ENCODE measurements at places on chromosomes 7 and 10.

DNA sequence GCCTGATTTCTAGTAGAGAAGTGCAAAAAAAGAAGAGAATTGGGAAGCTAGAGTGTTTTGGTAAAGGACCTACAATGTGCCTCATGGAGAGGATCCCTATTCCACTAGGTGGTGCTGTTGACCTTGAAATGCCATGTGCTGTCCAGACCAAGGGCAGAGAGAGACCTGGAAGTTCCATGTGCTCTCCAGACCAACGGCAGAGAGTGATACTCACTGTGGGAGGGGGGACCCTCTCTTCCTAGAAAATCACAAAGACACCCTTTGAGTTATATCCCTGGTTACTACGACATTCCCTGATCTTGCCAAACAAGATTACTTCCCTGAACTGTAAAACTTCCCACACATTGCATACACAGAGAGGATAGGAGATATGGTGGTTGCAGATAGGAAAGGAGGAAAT lies 212.7 kb upstream of the ZNF804B start:
- DNase-seq: no peak

- DNase-seq: no peak
Observed at GRCh38 chr7:608361-608760, 88.7 kb upstream of the PDGFA start.

GRCh38 chr10:62978482-62978881 lies 154.6 kb upstream of the NRBF2 start:
- DNase-seq: no peak

GRCh38 chr7:15225981-15226380 lies 323.4 kb upstream of the DGKB start:
- no peak for DNase-seq

GRCh38 chr7:140022582-140023211 lies 40.1 kb downstream of the PARP12 start:
- no peak for DNase-seq

- no peak for DNase-seq
Observed at GRCh38 chr10:24235471-24235870, 26.5 kb downstream of the KIAA1217 start.

- DNase-seq: no peak
Observed at GRCh38 chr7:138433583-138434443, 26.2 kb upstream of the TRIM24 start.

GRCh38 chr7:79822620-79823240 lies 311.9 kb upstream of the GNAI1 start:
- no peak for DNase-seq

DNA sequence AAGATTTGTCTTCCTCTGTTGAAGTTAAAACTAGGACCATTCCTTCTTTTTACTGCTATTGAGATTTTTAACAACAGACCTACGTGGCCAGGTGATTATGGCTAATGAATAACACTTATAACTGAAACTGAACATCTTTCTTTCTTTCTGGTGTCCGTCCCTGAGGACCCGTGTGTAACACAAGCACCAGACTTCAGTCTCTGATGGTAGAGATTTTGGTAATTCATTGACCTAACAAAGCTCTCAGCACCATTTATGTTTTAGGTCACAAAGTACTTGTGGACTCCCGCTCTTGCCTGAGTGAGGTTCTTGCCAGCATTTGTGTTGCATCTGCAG lies 40.4 kb upstream of the TMEM229A start:
- no peak for DNase-seq

DNA sequence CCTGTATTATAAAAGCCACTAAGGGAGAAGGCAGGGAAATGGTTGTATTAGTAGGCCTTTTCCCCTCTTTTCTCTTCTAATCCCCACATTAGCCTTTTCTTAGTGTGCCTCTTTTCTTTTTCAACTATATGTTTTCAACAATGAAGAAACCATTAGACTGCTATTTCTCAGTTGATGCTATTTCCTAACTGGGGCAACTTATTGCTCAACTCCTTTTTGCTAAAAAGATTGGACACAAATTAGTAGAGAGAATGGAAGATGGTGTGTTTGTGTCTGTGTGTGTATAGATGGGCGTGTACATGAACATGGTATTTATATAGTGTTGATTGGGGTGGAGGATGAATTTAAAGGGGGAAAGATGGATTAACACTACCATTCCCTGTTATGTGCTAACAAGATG lies 28.4 kb downstream of the TBC1D12 start:
- no peak for DNase-seq

GRCh38 chr10:63630931-63631680 lies 109.9 kb downstream of the REEP3 start:
- DNase-seq: no peak

GRCh38 chr10:27820637-27821036 lies 75.0 kb upstream of the MKX start:
- no peak for DNase-seq

GRCh38 chr10:784403-785088 lies 95.1 kb upstream of the DIP2C start:
- DNase-seq: peak; percentile 81

DNA sequence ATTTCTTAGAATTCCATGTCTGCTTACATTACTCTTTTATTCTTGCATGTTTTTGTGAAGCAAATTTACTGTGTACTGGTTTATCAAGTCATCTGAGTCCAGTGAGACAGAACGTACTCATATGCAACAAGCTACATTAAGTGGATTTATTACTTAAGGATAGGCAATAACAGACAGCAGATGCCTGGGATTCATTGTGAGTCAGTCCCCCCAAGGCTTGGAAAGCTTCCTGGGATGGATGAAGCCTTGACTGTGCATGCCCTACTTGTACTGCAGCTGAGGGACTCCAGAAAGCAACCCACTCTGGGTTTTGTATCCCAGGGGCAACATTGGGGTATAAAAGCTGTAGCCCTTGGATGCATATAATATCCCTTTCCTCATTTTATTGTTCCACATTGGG lies 113.4 kb upstream of the RAB18 start:
- no peak for DNase-seq

- no peak for DNase-seq
Observed at GRCh38 chr7:125668321-125668993, 738.8 kb upstream of the POT1 start.

DNA sequence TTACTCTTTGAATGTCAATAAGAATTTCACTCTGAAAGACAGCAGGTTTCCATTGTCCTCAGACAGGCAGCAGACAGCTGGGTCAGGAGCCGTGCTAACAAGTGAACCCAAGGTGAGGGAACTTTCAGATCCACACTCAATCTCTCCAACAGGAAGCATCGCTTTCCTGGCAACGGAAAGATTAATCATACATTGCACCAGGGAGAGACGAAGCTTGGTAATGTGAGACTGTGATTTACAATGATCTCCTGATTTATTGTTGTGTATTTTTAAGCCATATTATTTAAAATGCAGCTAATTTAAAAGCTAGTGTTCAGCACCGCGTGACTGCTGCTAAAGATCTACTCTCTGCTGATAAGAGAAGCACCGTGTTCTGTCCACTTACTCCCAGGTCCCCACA lies 17.5 kb upstream of the NOM1 start:
- DNase-seq: peak; percentile 9

- DNase-seq: peak; percentile 83
Observed at GRCh38 chr7:117124591-117125220, 171.4 kb downstream of the ST7 start.

GRCh38 chr7:111089822-111090426 lies 1.0 kb upstream of the LRRN3 start:
- DNase-seq: no peak

GRCh38 chr7:142894985-142895593 lies 9.5 kb upstream of the TRPV6 start:
- DNase-seq: no peak

DNA sequence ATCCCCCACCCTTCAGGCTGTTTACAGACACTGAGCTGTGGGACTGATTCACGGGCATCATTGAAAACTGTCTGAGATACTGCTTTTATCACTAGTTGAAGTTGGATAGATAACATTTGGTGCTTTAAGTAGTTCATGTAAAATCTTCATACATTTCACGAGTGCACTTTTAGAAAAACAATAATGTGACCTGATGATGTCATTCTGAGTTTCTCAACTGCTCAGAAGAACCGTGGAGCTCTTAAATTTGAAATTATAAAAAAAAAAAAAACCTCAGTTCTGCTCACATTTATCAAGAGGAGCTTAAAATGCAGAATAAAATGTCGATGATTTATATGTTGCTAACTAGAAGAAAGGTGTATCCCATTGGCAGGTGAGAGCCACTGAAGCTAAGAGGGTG lies 81.5 kb downstream of the GALNT11 start:
- DNase-seq: no peak

DNA sequence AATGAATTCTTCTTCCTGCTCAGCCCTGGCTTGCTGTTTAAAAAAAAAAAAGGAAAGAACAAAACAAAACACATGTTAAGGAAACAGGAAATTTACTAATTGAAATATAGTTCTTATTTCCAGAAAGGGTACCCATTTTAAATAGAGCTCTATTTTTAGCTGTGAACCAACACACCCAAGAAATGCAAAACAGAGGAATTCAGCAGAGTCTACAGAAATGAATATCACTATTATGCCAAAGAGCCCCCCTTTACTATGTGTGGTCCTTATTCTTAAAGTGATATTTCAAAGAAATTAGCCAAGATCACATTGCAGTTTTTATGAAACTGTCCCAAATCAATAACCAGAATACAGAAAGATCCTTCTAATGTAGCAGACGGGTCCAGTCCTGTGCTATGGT lies 53.7 kb downstream of the CCDC6 start:
- DNase-seq: no peak

GRCh38 chr10:103493916-103494877 lies 692 bp downstream of the NEURL1 start:
- no peak for DNase-seq

- DNase-seq: peak; percentile 82
Observed at GRCh38 chr7:143882604-143883078, 19.3 kb downstream of the TCAF1 start.

DNA sequence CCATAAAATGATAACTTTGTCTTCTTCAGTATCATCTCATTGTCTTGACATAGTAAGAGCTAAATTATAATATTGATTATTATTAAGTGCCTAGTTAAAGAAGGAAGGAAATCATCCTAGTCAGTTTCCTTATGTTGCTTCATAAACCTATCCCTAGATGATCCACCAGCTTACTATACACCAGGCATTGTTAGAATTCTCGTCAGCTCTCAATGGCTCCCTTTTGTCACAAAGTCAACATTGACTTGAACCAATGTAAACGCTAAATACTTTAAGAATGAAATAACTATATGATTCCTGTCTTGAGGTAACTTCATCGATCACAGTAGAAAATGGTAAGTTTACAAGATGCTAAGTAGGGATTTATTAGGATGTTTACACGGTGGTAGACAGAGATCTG lies 1162.9 kb downstream of the CNTNAP2 start:
- DNase-seq: no peak

- DNase-seq: no peak
Observed at GRCh38 chr7:104656467-104656866, 328.1 kb downstream of the LHFPL3 start.

- no peak for DNase-seq
Observed at GRCh38 chr10:109007514-109007913, 915.8 kb downstream of the XPNPEP1 start.

- peak; percentile 56 for DNase-seq
Observed at GRCh38 chr10:91552274-91553095, 80.4 kb downstream of the PPP1R3C start.

DNA sequence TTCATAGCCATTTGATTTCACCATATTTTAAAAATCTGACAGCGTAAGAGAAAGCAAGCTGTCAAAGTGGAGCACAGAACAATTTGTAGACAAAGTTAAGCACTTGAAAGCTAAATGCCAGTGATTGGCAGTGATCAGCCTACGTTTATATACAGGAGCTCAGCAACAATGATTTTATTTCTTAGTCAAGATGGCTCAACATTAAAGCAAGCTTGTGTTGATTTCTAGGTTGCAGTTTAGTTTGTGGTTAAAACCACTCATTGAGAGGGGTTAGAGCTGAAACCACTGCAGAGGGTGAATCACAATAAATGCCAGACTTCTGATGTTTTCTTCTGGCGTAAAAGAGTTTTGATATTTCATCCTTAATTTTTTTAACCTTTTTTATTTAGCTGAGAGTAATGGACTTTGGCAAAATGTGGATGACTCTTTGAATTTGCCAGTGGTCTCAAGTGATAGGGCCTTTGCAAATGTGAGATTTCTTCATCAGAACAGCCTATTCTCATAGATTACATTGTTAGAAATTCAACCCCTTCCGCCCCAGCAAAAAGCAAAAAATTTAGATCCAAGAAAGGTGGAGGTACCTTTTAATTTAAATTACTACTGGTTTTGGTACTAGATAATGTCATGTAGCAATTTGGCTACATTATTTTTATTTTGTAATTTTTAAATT lies 73.8 kb downstream of the SHOC2 start:
- no peak for DNase-seq

DNA sequence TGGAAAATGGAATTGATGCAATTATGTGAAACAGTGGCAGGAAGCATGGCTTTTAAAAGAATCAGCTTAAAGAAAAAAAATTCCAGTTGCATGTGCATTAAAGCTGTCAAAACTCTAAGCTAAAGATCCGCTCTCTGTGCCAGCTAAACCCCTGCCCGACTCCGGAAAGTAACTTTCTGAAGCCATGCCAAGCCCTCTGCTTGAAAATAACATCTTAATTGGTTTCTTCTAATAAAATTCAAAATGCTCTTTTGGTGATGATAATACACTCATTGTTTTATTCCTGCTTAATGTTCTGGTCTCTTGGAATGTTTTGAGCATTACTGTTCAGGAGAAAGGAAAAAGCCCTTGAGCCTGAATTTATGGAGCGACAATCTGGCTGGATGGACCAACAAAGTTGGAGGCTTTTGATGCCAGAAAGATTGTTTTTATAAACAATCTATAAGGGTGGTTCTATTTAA lies 11.7 kb downstream of the SEMA3C start:
- no peak for DNase-seq

GRCh38 chr10:60820093-60820754 lies 41.9 kb downstream of the CDK1 start:
- DNase-seq: no peak

GRCh38 chr10:70166394-70166793 lies 3.9 kb downstream of the SAR1A start:
- no peak for DNase-seq

GRCh38 chr10:14032406-14032998 lies 298.2 kb downstream of the FRMD4A start:
- peak; percentile 34 for DNase-seq

GRCh38 chr7:44212581-44213184 lies 11.9 kb downstream of the YKT6 start:
- no peak for DNase-seq

GRCh38 chr10:132591166-132591971 lies 53.8 kb downstream of the INPP5A start:
- DNase-seq: peak; percentile 62

GRCh38 chr10:15658069-15658702 lies 61.5 kb downstream of the ITGA8 start:
- no peak for DNase-seq

Data from heart left ventricle (tissue), 16 donors.